Gastroesophageal sphincter (tissue), 4 donors: ENCODE measurements at places on chromosomes 11 and 22. TPM values are rescaled to one million over a fixed set of nuclear protein-coding genes. Genes with fewer than 3 reads are reported as not detected.

GRCh38 chr11:66467756-66468155 lies 1.1 kb downstream of the PELI3 start:
- no peak for ATAC-seq

DNA sequence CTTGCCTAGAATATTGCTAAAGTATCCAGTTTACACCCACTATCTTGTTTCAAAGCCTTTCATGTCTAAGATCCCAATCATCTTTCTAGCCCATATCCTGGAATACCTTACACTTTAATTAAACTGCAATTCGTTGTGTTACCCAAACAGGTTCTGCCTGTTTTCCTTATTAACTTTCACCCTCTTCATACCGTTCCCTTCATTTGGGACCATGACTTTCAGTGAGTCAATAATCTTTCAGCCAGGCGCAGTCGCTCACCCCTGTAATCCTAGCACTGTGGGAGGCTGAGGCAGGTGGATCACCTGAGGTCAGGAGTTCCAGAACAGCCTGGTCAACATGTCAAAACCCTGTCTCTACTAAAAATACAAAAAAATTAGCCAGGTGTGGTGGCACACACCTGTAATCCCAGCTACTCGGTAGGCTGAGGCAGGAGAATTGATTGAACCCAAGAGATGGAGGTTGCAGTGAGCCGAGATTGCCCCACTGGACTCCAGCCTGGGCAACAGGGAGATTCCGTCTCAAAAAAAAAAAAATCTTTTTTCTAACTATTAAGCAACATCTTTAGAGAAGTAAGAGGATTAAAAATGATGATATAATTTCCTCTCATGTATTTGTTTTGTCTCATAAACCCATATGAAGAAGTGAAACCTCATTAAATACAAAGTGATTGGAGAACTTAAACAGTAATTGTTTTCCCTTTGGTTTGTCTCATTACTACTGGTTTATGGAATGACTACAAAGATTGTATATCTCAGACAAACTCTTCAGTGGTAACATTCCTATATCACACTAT lies 20.7 kb downstream of the DMC1 start:
- ATAC-seq, result no peak

GRCh38 chr11:87033561-87033960 lies 4.2 kb upstream of the TMEM135 start:
- ATAC-seq, result no peak

DNA sequence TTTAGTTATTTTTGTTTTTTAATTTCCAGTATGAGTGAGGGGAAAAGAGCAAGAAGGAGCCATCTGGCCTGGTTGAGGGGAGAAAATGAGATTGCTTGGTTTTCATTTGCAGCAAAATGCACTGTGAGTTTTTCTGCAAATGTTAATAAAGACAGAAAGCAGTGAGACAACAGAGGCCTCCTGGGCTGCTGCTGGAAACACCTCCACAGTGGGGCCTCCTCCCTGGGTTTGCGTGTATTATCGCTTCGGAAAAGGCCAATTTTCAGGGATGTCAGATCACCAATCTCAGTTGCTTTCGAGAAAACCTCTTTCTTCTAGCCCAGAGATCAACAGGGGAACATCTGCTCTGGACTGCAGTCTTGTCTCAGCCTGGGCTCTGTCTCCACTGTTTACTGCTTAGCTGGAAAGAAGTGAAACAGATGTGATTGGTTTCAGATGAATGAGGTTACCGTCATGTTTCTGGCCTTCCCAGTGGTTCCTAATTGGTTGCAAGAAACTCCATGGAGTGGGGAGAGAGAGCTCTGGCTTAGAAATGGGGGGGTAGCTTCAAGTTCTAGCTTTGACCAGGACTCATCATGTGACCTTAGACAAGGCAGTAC lies 17.3 kb downstream of the TSPAN18 start:
- ATAC-seq, result peak; percentile 15

GRCh38 chr11:36274414-36274813 lies 14.8 kb downstream of the COMMD9 start:
- no peak for ATAC-seq

- no peak for ATAC-seq
These were observed 1190.3 kb upstream of the RAG2 start for GRCh38 chr11:37788141-37788877.

- no peak for ATAC-seq
These were observed 541.2 kb upstream of the API5 start for GRCh38 chr11:42770444-42771065.

- no peak for ATAC-seq
These were observed 59.8 kb downstream of the UVRAG start for GRCh38 chr11:75874684-75875341.

- no peak for ATAC-seq
These were observed 5.3 kb downstream of the MALAT1 start for GRCh38 chr11:65503949-65504673.

GRCh38 chr11:22774716-22775115 lies 54.9 kb downstream of the SVIP start:
- no peak for ATAC-seq

DNA sequence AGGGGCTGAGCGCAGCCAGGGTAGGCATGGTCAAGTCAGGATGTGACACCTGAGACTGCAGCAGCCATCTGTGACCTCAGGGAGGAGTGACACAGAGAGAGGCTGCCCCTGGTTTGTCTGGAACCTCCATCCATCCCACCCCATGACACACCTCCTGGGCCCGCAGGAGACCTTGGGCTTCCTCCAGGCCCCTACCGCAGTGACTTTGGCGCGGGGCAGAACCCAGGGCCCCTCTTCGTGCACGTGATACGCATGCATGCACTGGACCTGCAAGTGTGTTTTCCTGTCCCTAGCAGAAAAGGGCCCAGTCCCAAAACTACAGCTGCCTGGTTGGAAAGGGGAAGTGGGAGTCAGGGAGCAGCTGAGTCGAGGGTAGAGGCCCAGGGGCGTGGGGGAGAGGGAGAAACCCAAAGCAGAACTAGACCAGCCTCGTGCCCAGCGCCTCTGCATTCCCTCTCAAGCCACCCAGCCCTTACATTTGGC lies 7.9 kb upstream of the CYTH4 start:
- ATAC-seq, result peak; percentile 67

DNA sequence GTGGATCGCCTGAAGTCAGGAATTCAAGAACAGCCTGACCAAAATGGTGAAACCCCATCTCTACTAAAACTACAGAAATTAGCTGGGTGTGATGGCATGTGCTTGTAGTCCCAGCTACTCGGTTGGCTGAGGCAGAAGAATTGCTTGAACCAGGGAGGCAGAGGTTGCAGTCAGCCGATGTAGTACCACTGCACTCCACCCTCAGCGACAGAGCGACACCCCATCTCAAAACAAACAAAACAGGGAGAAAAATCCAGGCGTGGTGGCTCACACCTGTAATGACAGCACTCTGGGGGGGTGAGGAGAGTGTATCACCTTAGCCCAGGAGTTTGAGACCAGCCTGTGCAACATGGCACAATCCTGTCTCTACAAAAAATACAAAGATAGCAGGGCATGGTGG lies 802.3 kb upstream of the ARHGAP42 start:
- no peak for ATAC-seq

- no peak for ATAC-seq
These were observed 50.0 kb downstream of the TRIM44 start for GRCh38 chr11:35712533-35712932.

DNA sequence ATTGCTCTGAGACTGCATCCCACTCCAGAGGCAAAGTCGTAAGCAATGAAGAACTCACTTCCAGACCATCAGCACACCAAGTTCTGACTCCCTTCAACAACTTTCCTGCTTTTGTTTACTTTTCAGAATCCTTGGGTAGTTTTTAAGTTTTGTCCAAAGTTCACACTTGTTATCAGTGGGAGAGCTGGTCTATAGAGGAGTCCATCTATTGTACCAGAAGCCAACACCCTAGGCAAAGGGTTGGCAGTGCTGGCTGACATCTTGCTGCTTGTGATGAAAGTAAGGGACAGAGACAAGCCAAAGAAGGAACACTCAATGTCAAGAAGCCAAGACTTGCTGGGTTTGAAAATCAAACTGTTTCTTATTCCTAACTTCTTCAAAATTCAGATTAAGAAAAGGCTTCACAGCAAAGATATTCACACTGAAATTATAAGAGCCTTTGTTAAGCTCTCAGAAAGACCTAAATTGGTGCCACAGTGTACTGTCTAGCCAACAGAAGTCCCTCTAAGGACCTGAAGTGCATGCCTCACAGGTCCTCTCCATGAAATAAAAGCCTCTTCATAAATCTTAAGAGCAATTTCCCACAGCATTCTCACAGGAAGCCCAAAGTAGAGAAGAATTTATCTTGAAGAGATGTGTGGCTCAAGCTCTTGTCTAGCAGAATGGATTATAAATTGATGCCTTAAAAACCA lies 21.5 kb upstream of the LINC01488 start:
- no peak for ATAC-seq

DNA sequence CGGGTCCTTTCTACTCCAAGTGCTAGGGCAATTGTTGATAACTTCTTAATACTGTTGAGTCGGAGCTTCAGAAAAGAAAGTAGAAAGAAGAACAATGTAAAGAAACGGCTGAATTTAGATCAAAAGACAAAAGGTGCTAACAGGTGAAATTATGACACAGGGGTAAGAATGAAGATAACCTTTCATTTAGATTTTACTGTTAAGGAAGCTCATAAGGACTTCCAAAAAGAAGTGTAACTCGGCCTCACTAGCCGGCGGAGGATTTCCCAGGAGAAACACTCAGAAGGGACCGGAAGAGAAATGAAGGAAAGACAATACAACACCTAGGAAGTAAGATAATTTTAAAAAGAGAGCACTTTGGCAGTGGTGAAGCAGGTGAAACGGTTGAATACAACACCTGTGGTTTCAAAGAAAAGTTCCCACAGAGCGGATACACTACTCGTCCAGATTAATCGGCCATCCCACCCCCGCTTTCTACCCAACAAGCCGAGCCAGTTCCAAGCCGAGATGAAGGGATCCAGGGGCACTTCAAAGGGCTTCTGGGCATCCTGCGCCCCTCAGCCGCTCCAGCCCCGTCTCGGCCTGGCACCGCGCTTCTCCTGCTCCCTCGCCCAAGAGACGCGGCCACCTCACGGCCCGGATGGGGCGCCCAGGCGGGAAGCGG lies 737 bp downstream of the PPP2R1B start:
- ATAC-seq, result peak; percentile 33

DNA sequence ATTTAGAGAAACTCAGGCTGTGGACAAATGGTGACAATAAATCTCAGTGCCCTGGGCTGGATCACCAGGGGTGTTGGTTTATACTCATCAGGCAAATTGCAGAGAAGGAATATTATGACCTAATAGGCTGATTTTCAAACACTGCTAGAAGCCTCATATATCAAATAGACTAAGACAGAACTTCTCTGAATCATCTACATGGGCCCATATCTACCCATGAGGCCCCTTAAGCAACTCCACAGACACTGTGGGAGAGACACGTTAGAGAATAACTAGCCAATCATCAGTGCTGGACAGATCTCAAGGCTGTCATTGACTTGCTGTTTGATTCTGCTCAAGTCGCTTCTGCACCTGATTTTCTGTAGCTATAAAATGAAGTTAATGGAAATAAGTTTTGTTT lies 545.8 kb downstream of the SOX6 start:
- ATAC-seq, result no peak

GRCh38 chr11:59463190-59463641 lies 6.5 kb downstream of the OR4D6 start:
- peak; percentile 81 for ATAC-seq

DNA sequence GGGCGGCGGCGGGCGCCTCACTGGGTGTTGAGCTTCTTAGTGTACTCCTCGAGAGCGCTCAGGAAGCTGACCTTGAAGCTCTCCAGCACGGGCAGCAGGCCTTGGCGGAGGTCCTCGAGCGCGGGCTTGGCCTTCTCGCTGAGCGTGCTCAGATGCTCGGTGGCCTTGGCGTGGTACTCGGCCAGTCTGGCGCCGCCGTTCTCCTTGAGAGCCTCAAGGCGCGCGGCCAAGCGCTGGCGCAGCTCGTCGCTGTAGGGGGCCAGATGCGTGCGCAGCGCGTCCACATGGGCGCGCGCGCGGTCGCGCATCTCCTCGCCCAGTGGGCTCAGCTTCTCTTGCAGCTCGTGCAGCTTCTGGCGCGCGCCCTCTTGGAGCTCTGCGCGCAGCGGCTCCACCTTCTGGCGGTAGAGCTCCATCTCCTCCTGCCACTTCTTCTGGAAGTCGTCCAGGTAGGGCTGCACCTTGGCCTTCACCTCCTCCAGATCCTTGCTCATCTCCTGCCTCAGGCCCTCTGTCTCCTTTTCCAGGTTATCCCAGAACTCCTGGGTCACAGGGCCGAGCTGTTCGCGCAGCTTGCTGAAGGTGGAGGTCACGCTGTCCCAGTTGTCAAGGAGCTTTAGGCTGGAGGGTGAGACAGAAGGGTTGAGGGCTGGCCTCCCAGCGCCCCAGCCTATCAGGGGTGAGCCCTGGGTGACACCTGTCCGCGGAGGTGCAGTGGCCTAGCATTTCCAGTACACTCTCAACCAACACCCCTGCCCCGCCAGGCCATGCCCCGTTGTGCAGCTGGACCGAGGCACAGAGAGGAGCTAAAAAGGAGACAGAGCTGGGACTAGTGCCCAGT lies 1.4 kb downstream of the APOA1 start:
- ATAC-seq, result peak; percentile 90

GRCh38 chr11:13206086-13206640 lies 71.4 kb upstream of the BMAL1 start:
- ATAC-seq, result no peak

DNA sequence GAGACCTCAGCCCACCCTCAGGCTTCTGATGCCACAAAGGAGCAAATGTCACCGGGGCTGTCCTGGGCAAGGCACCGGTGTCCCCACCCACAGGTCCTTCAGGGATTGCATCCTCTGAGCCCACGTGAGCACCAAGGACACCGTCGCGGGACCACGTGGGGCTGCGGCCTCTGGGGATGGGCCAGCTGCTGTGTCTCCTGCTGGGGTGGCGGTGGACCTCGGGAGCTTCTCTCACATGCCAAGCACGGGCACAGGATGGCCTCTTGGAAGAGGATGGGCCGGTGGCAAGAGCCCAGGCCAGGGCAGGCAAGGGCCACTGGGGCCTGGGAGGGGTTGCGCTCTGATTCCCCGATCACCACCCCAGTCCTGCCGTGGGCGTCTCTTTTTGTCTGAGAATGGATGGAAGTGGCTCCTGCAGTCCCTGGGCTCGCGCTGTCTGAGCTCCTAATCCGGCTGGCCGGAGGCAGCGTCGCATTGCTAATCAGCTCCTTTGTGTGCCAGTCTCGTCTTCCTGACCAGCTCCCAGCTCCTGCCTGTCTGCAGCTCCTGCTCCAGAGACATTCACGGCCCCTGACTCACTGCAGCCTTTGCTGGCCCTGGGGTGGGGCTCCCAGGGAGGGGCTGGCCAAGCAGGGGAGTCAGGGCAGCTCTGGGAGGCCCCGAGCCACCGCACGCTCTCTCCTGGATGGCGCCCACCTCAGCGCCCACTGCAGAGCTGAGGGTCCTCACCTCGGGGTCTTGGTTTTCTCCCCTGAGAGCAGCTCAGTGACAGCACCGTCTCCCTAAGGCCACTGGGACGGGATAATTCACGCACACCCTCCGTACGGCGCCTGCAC lies 146.7 kb downstream of the CTTN start:
- no peak for ATAC-seq

GRCh38 chr11:114183044-114183511 lies 113.1 kb upstream of the NNMT start:
- ATAC-seq, result no peak

Gene CWF19L2
- 14.9 TPM for total RNA-seq

Gene CEND1
- total RNA-seq, result 0.17 TPM

Gene TIRAP
- total RNA-seq, result 10.5 TPM

Gene POU2F3
- total RNA-seq, result not detected

Gene MS4A6E
- not detected for total RNA-seq

Gene SLC15A3
- 21.0 TPM for total RNA-seq

Gene TYR
- not detected for total RNA-seq

Gene PHLDA2
- not detected for total RNA-seq

Gene ADORA2A
- 4.2 TPM for total RNA-seq

Gene KCTD17
- total RNA-seq, result 23.3 TPM
